ENCODE measurements at places on chromosomes 1 and 21.

- no peak for DNase-seq
Observed at GRCh38 chr1:170460414-170461155, 71.4 kb upstream of the GORAB start.

- no peak for DNase-seq
Observed at GRCh38 chr1:15350551-15351200, 59.0 kb upstream of the EFHD2 start.

DNA sequence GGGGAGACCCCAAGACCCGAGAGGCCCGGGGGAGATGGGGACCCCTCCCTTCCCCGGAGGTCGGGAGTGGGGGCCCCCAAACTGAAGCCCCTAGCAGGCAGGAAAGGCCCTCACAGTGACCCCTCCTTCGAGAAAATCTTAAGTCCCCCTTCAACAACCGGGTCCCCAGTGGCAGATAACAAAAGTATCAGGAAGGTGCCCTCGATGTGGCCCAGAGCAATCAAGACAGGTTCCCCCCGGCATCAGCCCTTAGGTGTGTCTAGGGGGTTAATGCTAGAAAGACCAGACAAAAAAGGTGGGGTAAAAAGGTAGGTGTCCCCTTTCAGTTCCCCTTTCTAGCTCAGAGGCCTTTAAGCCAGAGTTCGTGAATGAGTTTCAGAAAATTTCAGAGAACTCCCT is 282 bp upstream of the ECE1 start:
- DNase-seq = peak; percentile 32

GRCh38 chr1:87583459-87583858 is 254.8 kb downstream of the LMO4 start:
- no peak for DNase-seq

DNA sequence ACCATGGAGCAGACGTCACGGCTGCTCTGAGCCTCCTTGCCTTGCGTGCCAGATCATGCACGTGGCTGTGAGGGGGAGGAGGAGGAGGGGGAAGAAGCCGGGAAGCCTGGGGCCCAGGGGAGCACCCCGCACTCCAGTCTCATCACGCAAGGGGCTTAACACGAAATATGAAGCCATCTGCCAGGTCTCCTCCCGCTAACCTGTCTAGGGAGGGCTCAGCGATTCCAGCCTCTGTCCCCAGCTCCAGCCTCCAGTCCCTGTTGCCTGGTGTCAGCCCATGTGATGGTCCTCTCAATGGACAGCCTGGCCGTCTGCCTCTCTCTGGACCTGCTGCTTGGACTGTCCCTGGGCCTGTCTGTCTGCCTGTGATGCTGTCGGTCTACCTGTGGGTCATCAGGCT is 22.5 kb upstream of the C1QA start:
- no peak for DNase-seq

DNA sequence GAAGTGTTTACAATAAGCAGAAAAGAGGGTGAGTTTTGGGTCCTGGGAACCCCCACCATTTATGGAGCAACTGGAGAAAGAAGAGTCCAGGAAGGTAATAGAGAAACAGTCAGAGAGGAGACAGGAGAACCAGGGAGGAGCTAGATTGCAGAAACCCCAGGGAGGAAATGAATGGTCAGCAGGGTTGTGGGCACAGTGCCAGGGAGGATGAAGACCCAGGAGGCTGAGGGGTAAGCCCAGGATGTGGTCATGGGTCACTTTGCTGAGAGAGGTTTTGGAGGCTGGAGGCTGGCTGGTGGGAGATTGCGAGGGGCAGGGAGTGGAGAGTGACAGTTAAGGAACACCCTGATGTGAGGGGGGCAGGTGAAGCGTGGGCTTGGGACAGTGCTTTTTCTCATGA is 169.9 kb upstream of the CSF3R start:
- DNase-seq = no peak

DNA sequence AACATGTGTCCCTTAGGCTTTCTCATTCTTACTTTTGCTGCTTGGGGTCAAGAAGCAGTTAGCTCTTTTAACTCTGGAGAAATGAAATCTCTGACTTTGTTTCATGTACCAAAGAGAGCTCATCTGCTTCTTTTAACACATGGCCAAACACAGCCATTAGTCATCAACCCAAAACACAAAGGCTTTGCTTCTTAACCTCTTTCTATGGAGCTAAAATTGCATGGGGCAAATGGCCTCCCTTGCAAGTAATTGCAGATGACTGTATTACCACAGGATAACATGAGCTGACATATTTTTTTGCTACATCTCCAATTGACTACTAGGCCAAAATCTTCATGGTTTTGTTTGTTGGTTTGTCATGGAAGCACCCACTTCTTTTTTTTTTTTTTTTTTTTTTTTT is 300.9 kb downstream of the BRINP3 start:
- DNase-seq = no peak

DNA sequence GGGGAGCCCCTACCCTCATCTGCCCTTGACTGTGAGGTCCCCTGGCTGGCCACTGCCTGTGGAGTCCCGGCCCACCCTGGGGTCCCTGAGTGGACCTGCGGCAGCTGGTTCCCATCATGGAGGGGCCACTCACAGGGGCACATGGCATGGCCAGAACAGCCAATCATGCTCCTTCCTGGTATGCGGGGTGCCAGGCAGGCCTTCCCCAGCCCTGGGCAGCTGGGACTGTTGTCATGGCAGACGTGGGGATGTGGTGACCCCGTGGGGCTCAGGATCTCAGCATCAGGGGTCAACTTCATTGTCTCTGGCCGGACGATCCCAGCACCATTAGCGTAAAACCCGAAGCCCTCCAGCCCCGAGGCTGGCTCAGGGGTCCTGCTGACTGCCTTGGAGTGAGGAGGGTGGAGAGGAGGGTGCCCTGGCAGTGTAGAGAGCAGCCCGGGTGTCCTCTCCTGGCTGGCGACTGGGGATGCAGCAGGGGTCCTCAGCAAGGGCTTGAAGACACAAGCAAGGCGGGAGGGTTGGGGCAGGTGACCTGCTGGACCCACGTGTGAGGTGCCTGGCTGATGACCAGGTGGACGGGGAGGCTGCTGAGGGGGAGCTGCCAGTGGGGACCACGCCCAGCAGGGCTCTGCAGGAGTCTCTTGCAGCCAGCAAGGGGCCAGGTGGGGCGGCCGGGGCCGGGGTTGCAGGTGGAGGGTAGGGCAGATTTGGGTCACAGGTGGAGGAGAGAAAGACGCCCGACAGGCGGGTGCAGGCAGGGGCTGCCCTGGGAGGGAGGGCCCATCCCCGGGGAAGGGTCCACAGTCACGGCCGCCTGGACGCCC is 45.1 kb downstream of the TRIM11 start:
- no peak for DNase-seq

DNA sequence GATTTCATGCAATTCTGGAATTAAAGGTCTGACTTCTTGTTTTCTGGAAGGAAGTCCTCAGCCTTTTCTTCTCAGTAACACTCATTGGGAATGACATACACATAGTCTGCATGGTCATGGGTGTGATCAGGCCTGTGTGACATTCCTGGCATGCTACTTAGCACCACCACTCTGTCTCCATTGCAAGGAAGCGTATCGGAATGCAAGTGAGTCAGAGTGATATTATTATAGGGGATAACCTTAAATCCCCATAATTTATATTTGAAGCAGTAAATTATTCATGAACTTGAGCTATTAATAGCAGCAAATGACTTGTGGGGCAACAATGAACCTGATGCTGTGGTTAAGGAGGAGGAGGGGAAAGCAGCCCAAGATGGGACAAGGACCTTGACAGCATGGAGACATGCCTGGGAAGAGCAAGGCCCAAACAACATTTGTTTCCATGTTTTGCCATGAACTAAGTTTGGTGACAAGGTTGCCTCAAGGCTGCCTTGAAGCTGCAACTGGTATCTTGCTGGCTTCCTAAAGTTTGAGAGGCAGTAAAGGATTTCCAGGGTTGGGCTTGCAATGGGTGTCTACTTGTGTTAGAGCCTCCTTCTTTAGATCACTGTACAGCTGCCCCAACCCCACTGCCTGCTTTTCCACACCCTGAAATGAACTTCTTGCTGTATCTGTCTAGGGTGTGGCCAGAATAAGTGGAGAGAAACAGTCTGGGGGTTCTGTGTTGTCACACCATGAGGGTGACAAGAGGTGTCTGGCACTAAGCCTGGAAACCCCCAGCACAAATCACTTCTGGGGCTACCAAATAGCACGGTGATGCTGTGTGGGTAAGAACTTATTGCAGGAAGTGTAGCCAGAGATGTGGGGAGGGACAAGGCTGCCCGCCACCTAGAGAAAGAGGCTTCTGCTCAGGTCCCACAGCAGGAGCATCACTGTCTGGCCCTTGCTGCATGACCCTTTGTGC is 4.6 kb downstream of the MAB21L3 start:
- DNase-seq = no peak

DNA sequence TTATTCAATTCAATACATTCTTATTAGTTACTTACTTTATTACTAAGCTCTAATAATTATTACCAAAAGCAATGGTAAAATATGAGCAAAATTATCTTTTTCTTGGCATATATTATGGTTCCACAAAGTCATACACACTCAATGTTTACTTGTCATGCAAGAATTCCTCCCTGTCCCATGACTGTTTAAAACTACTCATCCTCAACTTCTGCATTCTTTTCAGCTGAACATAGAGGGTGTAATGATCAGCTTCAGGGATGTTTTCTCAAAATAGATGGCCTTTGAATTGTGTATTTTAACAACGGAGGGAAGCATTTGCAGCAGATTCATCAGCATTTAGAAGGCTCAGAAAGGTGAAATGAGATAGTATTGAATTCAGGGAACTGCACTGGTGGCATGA is 499.0 kb downstream of the RWDD3 start:
- DNase-seq = no peak

GRCh38 chr1:156931974-156932710 is 11.7 kb downstream of the LRRC71 start:
- no peak for DNase-seq

DNA sequence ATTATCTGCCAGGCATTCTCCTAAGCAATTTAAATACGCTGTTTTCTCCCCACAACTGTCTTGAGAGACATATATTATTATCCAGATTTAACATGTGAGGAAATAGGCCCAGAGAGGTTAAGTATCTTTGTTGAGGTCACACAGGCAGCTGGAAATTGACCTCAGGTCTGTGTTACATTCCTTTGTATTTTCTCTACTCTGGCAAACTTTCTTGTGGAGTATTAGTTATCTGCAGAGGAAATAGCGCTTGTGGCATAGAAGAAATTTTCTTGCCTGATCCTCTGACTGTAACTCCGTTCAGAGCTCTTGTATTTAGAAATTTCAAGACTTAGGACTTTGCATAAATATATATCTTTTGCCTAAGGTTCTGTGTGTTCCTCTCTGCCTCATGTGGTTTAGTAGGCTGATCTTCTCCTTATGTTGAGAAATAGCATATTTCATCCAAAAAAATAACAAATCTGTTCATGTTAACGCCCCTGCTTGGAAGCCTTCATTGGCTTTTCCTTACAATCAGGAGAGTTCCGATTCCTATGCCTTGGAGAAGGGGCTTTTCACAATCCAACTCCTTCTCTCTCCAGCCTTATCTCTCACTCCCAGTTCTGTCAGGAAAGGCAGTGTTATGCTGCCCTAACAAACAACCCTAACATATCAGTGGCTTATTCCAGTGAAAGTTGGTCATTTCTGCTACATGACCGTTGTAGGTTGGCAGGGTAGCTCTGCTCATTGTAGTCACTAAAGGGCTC is 2.5 kb upstream of the JUN start:
- no peak for DNase-seq

DNA sequence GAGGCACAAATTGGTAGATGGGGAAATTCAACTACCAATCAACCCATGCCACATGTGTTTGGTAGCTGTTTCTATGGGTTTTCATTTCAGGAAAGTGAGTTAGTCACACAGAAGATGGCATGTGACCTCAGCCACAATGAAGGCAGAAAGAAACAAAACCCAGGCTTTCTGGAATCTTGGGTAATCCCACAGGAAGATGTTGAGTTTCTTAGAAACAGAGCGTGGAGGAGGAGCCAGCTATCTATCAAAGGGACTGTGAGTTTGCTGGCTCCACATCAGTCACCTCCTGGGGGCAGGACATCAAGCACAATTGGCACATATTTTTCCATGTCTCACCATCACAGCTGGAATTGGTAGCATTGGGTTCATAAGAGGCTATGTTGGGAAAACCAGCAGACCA is 188.9 kb upstream of the PLXNA2 start:
- no peak for DNase-seq

DNA sequence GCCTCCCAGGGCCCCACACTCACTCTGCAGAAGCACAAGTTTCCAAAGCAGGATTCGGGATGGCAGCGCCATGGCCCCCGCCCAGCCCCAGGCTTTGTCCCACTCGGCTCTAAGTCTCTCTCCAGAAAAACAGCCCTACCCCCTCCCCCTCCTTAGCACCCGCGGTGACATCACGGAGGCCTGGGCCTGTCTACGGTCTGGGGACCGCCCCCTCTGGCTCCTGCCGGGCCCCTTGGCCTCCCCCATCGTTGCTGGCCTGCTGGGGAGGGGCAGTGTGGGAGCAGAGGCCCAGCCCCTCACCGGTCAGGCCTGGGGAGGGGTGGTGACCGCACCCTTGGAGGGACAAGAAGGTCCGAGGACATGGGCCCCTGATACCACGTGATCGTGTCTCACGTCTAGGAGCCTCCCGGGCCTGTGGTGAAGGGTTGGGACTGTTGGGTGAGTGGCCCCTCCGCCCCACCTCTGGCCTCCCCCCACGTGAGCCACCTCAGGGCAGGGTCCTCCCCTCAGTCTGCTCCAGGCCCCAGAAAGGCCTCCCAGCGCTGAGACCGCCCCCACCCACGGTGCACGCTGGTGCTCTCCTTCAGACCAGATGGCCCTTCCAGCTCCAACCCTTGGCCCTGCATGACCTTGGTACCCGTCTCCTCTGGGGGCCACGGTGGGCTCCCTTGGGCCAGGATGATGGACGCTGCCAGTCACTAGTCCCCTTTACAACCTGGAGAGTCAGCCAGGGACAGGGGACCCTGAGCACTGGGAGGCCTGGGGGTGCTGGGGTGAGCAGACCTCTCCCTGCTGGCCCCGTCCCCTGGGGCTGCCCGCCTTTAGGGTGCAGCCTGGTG is at the start of gene MXRA8:
Gene MXRA8 (minus strand): TSS at position 123 of the 839 bp plus-strand sequence. CDS start 51 bp downstream, at position 72.
- DNase-seq = no peak

- DNase-seq = no peak
Observed at GRCh38 chr1:150683914-150684313, 13.0 kb downstream of the GOLPH3L start.

DNA sequence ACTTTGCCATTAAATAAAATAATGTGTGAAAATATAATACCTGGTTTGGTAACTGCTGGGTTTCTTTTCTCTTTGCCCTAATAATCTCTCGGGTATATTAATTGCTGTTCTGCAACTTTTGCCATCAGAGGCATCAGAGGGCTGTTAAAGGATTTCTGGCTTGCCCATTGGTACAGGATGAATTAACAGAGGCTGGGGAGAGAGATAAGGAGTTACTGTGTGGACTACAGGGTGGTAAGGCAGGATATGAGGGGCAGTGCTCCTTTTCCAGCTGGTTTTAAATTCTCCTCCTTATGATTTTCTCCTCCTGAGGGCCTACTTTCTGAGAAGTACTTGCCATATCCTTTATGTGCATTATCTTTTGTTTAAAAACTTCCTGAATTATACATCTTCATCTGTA is 48.3 kb downstream of the FGGY start:
- DNase-seq = no peak

GRCh38 chr1:7346070-7346596 is 425.0 kb upstream of the VAMP3 start:
- no peak for DNase-seq

- DNase-seq = peak; percentile 4
Observed at GRCh38 chr1:226798427-226799411, 59.6 kb upstream of the ITPKB start.
